GM12878 (cell line): ENCODE measurements at places on chromosomes 13 and 19. TPM values are rescaled to one million over a fixed set of nuclear protein-coding genes. Genes with fewer than 3 reads are reported as not detected.

Gene PLIN5
- not detected in 2 replicates for polyA plus RNA-seq

Gene NLRP7
- polyA plus RNA-seq = 0.08 and 0.27 TPM in 2 replicates

Gene NMRK2
- polyA plus RNA-seq = not detected in 2 replicates

Gene SIGLEC5
- 1.8 and 2.2 TPM in 2 replicates for polyA plus RNA-seq

Gene RNF225
- not detected in 2 replicates for polyA plus RNA-seq

Gene KLF1
- 0.13 and 0.22 TPM in 2 replicates for polyA plus RNA-seq

Gene ZNF155
- polyA plus RNA-seq = 3.9 and 4.2 TPM in 2 replicates

Gene ZNF471
- polyA plus RNA-seq = not detected in 2 replicates

Gene ZNF681
- 0.16 TPM in 1 of 2 replicates, not detected in the other for polyA plus RNA-seq

Gene FGF21
- not detected in 2 replicates for polyA plus RNA-seq

Gene KLK12
- polyA plus RNA-seq = not detected in 2 replicates

Gene GPC5
- polyA plus RNA-seq = 0.18 and 0.39 TPM in 2 replicates

Gene GIPC1
- polyA plus RNA-seq = 13.3 and 15.9 TPM in 2 replicates

Gene MICOS13
- 110 and 118 TPM in 2 replicates for polyA plus RNA-seq

Gene FOXA3
- not detected in 2 replicates for polyA plus RNA-seq

Gene FOSB
- polyA plus RNA-seq = 0.45 and 0.82 TPM in 2 replicates

Gene VN1R4
- polyA plus RNA-seq = not detected in 2 replicates

Gene MEX3D
- polyA plus RNA-seq = 0.18 and 0.21 TPM in 2 replicates

Gene PCP2
- polyA plus RNA-seq = not detected in 2 replicates

Gene LILRB4
- polyA plus RNA-seq = 15.5 and 16.3 TPM in 2 replicates

Gene ZNF177
- 0.54 and 0.69 TPM in 2 replicates for polyA plus RNA-seq

Gene CPB2
- polyA plus RNA-seq = 0.77 and 0.87 TPM in 2 replicates

Gene C19orf73
- polyA plus RNA-seq = 2.0 and 2.2 TPM in 2 replicates

Gene CHST8
- 0.06 TPM in 1 of 2 replicates, not detected in the other for polyA plus RNA-seq

Gene CCDC70
- polyA plus RNA-seq = not detected in 2 replicates

Gene PRODH2
- polyA plus RNA-seq = not detected in 2 replicates

Gene PTGIR
- 10.1 and 10.8 TPM in 2 replicates for polyA plus RNA-seq

Gene LGI4
- not detected in 2 replicates for polyA plus RNA-seq

Gene C19orf38
- 4.2 and 4.7 TPM in 2 replicates for polyA plus RNA-seq

Gene IZUMO4
- 4.8 and 6.9 TPM in 2 replicates for polyA plus RNA-seq

Gene LIM2
- not detected in 2 replicates for polyA plus RNA-seq

Gene PIAS4
- polyA plus RNA-seq = 8.1 and 12.0 TPM in 2 replicates

Gene ZNF730
- not detected in 2 replicates for polyA plus RNA-seq

Gene ZNF793
- polyA plus RNA-seq = 0.23 and 0.51 TPM in 2 replicates

Gene FCAR
- polyA plus RNA-seq = not detected in 2 replicates

Gene KIR3DL1
- polyA plus RNA-seq = not detected in 2 replicates

Gene TLE6
- polyA plus RNA-seq = 5.7 and 7.3 TPM in 2 replicates

Gene ZNF536
- not detected in 2 replicates for polyA plus RNA-seq

Gene RCBTB1
- 8.6 and 11.3 TPM in 2 replicates for polyA plus RNA-seq

Gene PAK4
- polyA plus RNA-seq = 10.7 and 12.8 TPM in 2 replicates

Gene CGB8
- polyA plus RNA-seq = not detected in 2 replicates

Gene F10
- not detected in 2 replicates for polyA plus RNA-seq

Gene SLITRK1
- polyA plus RNA-seq = 0.73 and 0.78 TPM in 2 replicates

Gene HSH2D
- polyA plus RNA-seq = 77.5 and 90.3 TPM in 2 replicates

Gene KLK15
- polyA plus RNA-seq = not detected in 2 replicates

Gene LILRA1
- polyA plus RNA-seq = not detected in 2 replicates

Gene CDC42EP5
- not detected in 2 replicates for polyA plus RNA-seq

Gene ZNF493
- polyA plus RNA-seq = 6.7 and 9.3 TPM in 2 replicates

Gene FAM98C
- polyA plus RNA-seq = 16.6 and 17.2 TPM in 2 replicates

Gene TBCB
- polyA plus RNA-seq = 188 and 194 TPM in 2 replicates

Gene F2RL3
- 0.72 and 1.2 TPM in 2 replicates for polyA plus RNA-seq

Gene TGFBR3L
- polyA plus RNA-seq = 0.56 TPM in 1 of 2 replicates, not detected in the other
